ENCODE measurements at places on chromosomes 13 and 19. TPM values are rescaled to one million over a fixed set of nuclear protein-coding genes. Genes with fewer than 3 reads are reported as not detected.
A peak's percentile ranks its signal among the peaks of the same experiment; 100 is the strongest.

The ALOX5AP gene
- total RNA-seq, result 173 TPM

GRCh38 chr13:20332361-20333096, 100.4 kb upstream of the GJB6 start:
- peaks cover 6% of the 10 kb centered on the region for H3K4me1 ChIP-seq
- no peak overlapping the region for H3K4me3 ChIP-seq
- peaks cover 9% of the 10 kb centered on the region for H3K36me3 ChIP-seq
- no peak for DNase-seq
- peaks cover 19% of the 10 kb centered on the region for H3K27me3 ChIP-seq

- H3K27ac ChIP-seq, result no peak overlapping the region
- peaks cover 34% of the 10 kb centered on the region for H3K27me3 ChIP-seq
- no peak overlapping the region for H3K4me3 ChIP-seq
- DNase-seq, result no peak
- H3K36me3 ChIP-seq, result no peaks in the 10 kb centered on the region
These were observed 29.3 kb downstream of the SERP2 start for GRCh38 chr13:44402899-44403445.

GRCh38 chr13:69935043-69935442, 172.6 kb upstream of the ATXN8OS start:
- no peaks in the 10 kb centered on the region for H3K4me1 ChIP-seq
- DNase-seq, result no peak
- no peak overlapping the region for H3K27ac ChIP-seq
- no peak overlapping the region for H3K4me3 ChIP-seq

DNA sequence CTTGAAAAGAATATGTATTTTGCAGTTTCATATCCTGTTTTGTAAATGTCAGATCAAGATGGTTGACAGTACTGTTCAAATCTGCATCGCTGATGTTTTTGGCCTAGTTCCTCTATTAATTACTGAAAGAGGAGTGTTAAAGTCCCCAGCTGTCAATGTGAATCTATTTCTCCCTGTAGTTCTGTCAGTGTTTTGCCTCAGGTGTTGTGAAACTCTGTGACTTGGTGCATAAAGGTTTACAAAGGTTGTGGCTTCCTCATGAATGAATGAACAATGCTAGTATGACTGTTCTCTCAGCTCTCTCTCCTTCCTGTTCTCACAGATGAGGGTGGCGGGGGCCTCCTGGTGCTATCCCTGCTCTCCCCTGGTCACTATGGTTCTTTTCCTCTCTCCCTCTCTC, 142.4 kb downstream of the MYCBP2 start:
- DNase-seq, result no peak
- H3K4me1 ChIP-seq, result peaks cover 7% of the 10 kb centered on the region
- no peak overlapping the region for H3K4me3 ChIP-seq
- H3K27ac ChIP-seq, result peak overlapping the region; percentile 38

The CD37 gene
- total RNA-seq, result 122 TPM

GRCh38 chr19:37654629-37655300, 500 bp downstream of the ZFP30 start:
- H3K4me1 ChIP-seq, result peaks cover 26% of the 10 kb centered on the region
- peak overlapping the region; percentile 88 for H3K4me3 ChIP-seq
- peak overlapping the region; percentile 84 for H3K27ac ChIP-seq

- peaks cover 64% of the 10 kb centered on the region for H3K4me1 ChIP-seq
- H3K27ac ChIP-seq, result peak within 1 kb of the TSS; percentile 24
- peak; percentile 58 for DNase-seq
- peaks cover 15% of the 10 kb centered on the region for H3K27me3 ChIP-seq
- peak within 1 kb of the TSS; percentile 87 for H3K4me3 ChIP-seq
- peaks cover 9% of the 10 kb centered on the region for H3K36me3 ChIP-seq
These were observed at the start of gene ICAM5 for GRCh38 chr19:10289836-10290356. ICAM5 (plus strand) TSS chr19:10289952; CDS start chr19:10290044, 92 bp downstream.

All from natural killer cell treated with Interleukin-12 subunit alpha and Interleukin-12 subunit beta and Interleukin-15 and Interleukin-18, amount 100 ng/mL, for 72 hours (primary cell).